ENCODE measurements at places on chromosomes 2 and 18.

- DNase-seq = no peak
Observed at GRCh38 chr2:142670362-142670761, 207.1 kb upstream of the KYNU start.

DNA sequence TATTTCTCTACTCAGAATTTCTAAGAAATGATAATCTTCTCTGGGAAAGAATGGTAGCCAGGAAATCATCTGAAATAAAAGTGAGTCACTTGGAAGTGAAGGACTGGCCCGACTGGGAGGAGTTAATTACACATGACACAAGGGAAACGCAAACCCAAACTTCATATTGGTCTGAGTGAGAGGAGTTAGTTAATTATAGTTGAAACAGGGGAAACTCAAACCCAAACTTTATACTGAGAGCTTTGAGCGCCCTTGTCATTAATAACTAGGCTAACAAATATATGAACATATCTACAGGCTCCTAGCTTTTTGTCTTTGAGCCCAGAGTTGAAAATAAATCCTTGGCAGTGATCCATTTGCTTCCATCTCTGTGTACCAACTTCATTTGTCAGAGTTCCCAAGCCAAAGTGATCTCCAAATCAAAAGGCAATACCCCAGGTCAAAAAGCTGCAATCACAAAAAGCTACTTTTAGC is 187.8 kb upstream of the COL3A1 start:
- no peak for DNase-seq

DNA sequence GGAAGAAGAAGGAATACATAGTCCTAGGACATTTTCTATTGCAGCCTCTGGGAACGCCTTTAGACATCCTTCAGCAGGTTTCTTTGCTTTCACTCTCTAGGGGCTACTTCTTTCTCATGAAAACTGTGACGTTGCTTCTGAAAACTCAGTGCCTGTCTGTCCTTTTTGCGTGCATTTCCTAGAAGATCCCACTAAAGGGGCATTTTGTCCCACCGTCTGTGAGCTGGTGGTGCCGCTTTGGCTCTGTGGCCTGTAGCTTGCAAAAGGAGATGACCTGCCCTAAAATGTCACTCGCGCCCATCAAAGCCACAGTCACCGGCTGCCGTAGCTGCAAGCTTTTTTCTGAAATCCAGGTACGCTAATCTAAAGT is 579 bp downstream of the STAT4 start:
- no peak for DNase-seq

DNA sequence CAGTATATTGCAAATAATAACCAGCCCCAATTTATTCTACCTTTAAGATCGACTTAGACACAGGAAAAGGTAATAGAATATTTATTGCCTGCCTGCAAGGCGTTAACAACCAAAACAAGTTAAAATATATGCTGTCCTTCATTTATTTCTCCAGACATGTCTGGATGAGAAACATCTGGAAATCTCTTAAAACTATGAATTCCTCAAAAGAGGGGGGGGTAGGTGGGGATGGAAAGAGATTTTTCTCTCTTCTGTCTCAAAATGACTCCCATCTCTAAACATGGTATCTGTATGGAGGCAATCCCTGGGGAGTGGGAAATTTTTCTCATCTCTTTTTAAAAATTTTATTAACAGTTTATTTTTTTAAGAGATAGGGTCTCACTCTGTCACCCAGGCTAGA is 113.0 kb downstream of the CDH2 start:
- DNase-seq = no peak

GRCh38 chr18:57698571-57699276 is 77.1 kb upstream of the NARS1 start:
- DNase-seq = no peak

DNA sequence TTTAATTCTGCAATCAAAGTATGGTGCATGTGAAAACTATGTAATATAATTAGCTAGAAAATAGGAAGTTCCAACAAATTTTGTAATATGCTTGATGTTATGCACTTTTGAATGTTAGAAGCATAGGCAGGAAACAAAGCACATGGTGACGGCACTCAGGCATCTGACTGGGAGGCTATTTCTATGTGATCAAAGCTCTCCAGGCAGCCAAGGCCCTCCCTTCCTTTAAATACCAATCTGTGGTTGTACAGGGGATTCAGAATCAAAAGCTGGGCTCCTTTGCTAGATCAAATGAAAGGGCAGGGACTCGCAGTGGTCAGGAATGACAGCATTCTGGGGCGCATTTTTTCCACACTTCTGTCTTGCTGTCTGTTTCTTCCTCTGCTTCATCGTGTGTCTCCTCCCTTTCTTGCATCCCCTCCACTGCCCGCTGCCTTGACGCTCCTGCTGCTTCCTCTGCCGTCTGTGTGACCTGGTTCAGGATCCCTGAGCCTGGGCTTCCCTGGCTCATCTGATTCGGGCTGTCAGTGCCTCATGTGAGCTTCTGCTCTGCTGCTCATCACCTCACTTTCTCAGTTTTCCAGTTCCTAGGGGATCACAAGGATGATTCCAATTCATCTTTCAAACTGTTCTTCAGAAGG is 30.9 kb downstream of the TMEM182 start:
- DNase-seq = no peak

DNA sequence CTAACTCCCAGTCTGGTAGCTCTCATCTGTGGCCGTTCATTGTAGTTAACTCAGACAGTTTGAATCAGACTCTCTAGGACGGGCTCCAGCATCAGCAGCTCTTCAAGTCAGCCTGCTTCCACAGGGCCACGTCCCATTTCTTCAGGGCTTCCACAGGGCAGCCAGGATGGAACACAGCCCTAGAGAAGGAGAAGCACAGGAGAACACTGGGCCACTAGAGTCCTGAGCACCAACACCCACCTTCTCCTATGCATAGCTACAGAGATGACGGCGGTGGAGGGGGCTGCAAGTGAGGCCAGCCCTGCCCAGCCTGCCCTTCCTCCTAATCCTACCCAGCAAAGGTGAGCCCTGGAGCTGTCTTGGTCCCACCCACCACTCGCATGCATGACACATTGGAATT is 10.2 kb upstream of the TEX261 start:
- no peak for DNase-seq

DNA sequence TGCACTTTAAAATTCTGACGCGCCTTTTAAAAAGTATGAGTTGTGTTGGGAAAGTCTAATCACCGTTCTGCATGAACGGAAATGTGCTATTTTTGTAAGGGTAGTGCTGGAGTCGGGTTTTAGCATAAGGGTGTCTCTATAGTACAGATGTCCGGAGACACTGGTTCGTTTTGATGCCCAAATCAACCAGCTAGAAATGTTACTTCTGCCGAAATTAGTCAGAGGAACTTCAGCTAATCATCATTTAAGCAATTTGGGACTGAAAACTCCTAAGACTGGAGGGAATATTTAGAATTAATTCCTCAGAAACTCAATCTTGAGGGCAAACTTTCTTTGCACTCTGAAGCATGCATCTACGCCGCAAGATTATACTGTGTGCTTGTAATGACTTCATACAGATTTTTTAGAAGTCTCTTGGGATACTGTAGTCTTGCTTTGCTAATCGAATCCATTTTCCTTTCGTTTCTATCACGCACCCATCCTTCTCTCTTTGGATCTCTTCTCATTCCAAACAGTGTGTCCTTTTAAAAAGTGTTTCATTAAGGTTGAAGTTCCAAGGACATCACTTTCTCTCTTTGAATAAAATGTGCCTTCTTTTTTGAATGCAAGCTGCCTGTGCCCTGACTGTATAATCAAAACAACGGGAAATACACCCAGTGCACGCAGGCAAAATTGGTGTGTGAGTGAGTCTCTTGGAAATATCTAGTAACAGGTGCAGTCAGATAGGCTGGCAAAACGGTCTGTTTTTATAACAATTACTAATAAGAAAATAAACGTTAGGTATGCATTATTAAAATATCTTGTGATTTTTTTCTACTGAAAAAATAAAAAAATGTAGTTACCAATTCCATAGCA is 270.9 kb upstream of the TCF4 start:
- no peak for DNase-seq

DNA sequence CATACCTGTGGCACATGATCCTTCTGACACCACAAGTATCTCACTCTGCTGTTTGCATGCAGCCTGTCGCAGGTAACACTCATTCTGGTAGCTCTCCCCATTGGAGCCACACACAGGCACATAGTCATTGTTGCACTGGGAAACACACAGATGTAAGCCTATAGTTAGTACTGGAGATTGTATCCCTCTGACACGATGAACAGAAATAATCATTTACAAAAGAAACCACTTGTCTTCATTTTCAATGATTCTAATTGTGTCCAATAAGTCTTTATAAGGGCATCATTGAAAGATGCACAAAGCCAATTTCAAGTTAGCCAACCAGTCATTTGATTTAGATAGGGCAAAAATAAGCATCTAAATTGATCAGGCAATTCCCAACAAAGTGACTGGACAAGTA is 10.4 kb downstream of the TMEFF2 start:
- DNase-seq = no peak

DNA sequence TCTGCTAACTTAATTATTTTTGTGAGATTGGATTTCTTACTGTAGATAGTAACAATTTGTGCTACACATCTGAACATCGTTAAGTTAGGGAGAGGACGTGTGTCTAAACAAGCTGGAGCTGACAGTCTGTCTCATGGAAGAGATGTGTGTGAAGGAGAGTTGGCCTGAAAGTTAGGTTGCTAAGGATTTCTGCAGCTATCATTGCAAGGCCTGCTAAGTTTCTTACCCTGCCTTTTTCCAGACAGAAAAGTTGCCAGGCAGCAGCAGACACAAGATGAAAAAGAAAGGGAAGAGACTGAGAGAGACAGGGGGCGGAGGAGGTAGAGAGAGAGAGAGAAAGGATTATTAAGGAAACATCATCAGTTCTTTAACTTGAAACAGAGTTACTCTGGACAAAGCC is 4.1 kb upstream of the LRP1B start:
- DNase-seq = no peak

DNA sequence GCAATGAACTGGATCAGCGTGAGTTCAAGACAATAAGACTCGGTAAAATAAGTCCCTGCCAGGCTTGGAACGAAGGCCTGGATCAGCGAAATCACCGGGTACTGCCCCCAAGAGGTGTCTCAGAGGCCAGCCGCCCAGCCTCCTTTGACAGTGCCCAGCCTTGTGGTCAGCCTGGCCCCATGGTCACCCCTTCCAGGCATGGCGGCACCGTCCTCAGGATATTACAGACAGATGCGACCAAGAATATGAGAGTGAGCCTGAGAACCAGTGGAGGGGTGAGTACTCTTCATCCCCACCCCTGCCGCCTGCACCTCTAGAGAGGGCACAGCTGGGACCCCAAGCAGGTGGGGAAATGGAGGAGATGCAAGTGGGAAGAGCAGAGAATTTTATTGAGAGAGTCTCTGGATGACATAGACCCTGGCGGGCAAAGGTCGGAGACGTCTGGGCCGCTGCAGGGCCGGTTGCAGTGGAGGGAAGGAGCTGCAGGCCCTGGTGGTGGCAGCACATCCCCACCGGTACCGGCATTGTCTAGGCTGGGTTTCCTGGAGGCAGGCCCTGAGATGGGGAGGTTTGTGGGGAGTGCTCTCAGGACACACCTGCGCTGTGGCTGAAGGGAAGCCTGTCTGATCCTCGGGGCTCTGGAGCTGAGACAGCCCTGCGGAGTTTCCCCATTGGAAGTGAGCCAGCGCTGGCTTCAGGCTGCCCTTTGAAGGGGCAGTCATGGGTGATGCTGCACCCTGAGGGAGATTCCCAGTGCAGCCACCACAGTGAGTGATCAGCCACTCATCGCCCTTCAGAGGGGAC is 190.0 kb downstream of the SEPTIN10 start:
- DNase-seq = no peak

GRCh38 chr2:200254773-200255172 is 51.7 kb upstream of the SPATS2L start:
- DNase-seq = no peak

DNA sequence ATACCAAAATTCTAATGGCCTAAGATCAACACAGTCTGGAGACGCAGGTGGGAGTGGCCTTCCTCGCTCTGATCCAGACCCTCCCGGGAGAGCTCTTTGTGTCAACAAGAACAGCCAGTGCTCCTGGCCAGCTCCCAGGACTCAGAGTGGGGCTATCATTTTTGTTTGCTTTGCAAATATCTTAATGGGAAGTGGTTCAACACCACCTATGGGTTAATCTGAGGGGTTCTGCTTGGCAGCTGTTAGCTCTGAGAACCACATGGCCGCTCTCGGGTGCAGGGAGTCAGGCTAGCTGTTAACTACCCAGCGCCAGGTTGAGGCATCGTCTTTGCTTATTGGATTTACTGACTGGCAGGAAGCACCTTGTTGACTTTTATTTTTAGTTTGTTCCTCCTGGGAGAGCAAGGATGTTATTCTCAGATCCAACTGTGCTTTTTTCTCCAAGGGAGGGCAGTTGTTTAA is 184.8 kb upstream of the SP5 start:
- DNase-seq = peak; percentile 37
